ENCODE measurements at places on chromosomes 11 and 22.

DNA sequence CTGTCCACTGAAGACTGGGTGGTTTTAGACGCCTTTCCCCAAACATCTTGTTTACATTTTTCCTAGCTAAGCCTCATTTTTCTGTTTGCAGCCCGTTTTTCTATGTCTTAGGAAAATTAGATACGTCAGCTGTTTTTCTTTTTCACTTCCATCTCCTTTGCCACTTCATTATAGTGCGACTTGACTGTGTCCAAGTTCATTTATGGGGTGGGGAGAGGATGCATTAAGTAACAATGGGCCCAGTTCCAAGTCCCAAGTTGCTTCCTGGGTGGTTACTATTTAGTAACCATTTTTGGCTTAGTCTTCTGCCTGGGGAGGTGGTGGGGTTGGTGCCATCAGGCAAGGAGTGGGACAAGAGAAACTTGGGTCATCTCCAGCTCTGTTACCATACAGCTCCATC, 83.0 kb downstream of the TRAF6 start:
- DNase-seq, result no peak

DNA sequence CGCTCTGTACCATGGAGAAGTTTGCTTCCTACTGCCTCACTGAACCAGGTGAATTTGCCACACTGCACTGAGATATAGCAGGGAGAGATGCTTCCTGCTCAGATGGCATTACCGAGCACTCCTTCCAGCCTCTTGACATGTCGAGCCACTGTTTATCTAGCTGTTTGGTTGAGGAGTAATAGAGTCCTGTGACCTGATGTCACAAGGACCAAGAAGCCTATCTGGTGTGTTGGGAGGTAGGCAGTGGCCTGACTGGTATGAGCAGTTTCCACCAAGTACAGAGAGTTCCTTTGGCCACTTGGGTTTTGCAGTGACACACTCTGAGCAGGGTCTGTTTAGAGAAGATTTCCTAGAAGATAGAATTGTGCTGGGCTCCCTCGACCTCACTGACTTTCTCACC, 5.2 kb downstream of the ACAD8 start:
- no peak for DNase-seq

- DNase-seq, result no peak
Measured at GRCh38 chr11:85875505-85875904, 20.3 kb downstream of the CCDC83 start.

GRCh38 chr22:27644566-27644965, 157.0 kb downstream of the MN1 start:
- no peak for DNase-seq

GRCh38 chr11:126282361-126282735, 545 bp upstream of the TIRAP start:
- peak; percentile 48 for DNase-seq

DNA sequence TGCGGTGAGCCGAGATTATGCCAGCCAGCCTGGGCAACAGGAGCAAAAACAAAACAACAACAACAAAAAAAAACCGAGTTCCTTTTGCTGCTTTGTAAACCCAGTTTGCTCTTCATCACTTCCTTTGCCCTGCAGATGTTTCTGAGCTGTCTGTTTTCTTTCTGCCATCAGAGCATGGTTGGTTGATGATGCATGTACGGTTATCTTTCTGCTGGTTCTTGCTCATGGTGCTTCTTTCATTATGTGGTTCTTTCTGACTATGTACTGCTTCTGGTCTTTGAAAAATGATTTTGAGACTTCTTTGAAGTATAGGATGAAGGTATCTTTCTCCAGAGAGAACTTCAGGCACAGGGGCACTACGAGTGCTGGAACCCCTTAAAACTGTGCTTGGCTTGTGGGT, 13.2 kb downstream of the TANGO2 start:
- no peak for DNase-seq

DNA sequence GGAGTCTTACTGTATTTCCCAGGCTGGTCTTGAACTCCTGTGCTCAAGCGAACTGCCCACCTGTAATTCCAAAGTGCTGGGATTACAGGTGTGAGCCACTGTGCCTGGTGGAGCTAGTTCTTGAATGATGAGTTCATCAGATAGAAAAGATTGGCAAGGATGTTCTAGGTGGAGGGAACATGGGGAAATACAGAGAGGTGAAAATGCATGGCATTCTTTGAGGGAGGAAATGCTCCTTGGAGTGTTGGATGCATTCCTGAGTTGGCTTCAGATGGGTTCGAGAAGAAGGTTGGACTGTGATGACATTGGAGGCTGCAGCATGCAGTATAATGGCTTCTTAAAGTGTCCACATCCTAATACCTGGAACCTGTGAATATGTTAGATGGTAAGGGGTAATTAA, 4.4 kb downstream of the DDX10 start:
- no peak for DNase-seq

DNA sequence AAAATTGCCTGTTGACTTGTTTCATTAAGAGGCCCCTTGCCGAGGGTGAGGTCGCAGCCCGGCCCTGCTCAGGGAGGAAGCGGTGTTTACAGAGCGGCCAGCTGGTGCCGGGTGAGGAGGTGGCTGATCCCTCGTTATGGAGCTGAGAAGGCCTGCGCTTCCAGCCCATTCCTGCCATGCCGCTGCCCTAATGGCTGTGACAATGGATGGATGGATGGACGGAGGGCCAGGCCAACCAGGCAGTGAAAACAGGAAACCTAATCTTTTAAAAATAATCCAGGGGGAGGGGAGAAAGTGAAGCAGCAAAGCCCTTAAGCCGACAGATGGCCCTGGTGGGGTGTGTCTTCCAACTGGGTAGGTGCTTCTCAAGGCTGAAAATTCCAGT, 38.5 kb downstream of the BCR start:
- no peak for DNase-seq

DNA sequence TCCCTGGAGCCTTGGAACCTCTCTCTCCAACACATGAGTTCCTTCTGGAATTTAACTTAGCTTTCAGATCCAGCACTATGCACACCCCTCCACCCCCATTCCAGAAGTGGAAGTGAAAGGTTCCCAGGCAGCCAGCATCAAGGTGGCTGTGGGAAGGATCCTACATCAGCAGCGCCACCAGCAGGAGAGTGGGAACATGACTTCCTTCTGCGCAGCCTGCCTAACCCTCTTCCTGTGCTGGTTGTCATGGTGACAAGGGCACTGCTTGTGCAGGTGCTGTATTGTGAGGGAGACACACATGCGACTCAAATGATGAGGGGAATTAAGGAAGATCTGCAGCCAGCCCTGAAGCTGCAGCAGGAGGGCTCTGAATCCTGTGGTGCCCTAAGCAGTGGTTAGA, 904.5 kb upstream of the API5 start:
- no peak for DNase-seq

DNA sequence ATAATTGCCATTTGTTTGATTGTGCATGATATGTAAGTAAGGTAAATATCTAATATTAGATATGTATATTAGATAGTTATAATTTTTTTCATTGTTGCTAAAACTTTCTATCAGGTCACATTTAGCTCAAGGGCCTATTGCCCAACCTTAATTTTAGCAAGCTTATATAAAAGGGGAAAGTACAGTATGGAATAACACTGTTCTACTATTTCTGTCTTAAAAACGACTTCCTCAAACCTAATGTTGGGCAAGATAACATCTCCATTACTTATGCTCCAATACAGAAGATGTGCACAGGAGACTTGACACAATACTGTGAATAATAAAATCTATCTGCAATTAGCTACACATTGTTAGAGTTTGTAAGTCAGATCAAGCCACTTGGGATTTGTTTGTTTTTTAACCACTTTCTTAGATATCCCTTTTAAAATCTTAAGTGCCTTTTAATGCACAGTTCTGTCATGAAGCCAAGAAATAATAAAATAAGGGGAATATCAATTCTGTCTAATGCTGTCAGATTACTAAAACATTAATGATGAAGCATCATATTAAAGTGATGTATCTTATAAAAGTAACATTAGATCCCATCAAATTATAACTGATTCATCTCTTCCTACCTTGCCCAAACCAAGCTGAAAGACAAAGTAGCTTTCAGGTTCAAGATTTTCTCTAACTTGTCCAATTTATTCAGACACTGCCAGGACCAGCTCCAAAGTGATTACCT, 98.1 kb downstream of the SIK3 start:
- no peak for DNase-seq

- no peak for DNase-seq
Measured at GRCh38 chr11:1648653-1649420, 19.3 kb downstream of the KRTAP5-5 start.

GRCh38 chr22:24926849-24927579, 19.5 kb downstream of the LHFPL7 start:
- no peak for DNase-seq

DNA sequence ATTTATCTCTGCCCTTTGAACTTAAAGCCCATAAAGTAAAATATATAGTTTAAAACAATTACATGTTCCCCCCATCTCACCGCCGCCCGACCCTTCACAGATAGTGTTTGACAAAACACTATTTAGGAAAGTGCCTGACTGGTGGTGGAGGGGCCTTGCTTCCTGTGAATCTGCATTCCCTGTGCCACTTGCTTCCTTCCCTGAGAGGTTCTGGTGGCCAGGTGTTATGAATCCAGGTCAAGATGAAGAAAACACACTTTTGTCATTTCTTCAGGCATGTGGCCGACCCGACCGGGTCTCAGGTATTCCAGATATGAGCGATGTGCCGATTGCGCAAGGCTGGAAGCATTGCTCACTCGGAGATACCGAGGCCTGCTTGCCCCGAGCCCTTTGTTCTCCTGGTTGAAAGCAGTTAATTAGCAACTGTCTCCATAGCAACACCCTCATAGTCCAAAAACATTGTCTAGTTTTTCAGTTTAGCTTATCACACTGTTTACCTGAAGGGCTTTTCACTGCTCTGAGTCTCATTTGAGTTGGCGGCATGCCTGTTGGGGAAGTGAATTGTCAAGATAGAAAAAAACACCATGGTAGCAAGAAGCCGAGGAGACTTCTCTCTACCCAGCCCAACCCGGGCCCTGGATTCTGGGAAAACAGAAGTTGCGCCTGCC, 128.3 kb downstream of the TEAD1 start:
- DNase-seq, result no peak

GRCh38 chr11:11931461-11932055, 76.9 kb downstream of the DKK3 start:
- peak; percentile 27 for DNase-seq

DNA sequence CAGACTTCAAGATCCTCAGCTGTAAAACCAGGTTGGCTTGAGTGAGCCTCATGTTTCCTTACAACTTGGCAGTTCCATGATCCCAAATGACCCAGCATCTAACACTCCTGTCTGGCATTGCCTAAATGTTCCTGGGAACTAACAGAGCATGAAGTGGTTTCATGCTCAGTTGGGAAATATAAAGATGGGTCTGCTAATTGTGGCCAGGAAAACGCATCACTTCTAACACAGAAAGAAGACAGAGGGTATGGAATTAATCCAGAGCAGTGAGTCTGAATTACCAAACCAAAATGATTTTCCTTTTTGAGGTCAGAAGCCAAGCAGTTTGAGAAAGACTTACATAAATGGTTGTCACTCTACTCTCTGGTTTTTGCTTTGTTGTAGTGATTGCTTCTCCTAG, 60.5 kb upstream of the MMP13 start:
- no peak for DNase-seq

- DNase-seq, result no peak
Measured at GRCh38 chr11:127791844-127792243, 791.3 kb upstream of the KIRREL3 start.

DNA sequence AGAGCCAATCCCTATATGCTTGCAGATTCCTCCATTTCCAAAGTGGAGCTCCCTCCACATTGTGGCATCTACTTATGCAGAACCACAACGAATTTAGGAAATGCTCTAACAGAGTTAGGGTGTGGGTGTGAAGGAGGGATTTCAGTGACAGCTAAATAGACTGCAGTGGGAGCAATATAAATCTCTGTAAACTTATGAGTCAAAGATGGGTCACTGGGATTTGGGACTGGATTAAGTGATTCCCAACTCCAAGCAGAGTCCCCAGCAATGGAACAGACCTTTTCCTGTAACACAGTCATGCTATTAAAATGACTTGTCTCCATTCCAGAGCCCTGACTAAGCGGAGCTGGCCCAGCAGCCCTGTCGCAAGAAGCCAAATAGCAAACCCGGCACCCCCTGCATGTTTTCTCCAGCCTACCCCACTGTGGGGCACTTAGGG, 36.6 kb downstream of the RPL27A start:
- no peak for DNase-seq

GRCh38 chr22:37266581-37267134, 15.7 kb upstream of the CYTH4 start:
- no peak for DNase-seq

GRCh38 chr11:4418403-4418802, 24.9 kb upstream of the TRIM21 start:
- no peak for DNase-seq

DNA sequence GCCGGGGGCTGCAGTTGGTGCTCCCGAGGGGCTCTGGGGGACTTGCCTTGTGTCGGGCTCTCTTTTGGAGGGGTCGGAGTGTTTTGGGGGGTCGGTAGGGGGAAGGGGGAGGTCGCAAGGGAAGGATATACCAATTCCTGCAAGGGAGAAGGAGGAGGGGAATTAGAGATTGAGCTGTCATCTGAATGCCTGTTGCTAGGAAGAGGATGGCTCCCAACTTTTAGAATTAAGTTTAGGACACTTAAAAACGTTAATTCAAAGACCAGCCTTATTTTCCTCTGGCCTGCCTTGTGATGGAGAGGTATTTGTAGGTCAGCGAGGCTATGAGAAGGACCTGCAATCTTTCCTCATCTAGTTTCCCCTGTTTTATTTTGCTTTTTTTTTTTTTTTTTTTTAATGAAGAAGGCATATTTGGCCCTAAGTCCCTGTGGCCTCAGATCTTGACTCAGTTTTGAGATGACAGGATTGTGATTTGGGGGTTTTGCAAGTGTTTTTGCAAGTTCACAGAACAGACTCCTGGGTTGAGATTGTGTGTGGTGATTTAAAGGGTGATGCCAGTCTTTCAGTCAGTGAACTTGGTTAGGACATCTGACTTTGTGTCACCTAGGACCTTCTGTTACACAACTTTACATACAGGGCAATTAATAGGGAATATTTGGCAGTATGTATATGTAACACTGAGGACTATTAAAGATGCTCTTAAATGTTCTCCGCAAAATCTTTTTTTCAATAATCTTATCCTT, 672 bp downstream of the TMEM135 start:
- no peak for DNase-seq

- DNase-seq, result no peak
Measured at GRCh38 chr11:124798991-124799347, 1.2 kb downstream of the MSANTD2 start.

DNA sequence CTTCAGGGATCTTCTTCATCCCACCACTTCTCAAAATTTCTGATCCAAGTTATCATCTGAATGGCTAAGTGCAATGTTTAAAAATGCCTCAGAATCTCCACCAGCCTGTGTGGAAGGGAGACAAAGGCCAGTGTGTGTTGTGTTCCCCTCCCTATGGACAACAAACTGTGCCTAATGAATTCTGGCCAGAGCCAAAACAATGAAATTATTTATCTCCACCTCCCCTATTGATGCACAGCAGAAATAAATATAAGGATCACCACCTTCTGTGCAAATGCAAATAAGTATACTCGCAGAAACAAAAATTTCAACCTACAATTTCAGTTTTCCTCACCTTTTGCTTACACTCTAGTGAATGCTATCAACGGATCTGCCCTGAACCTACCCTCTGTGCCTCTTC, 75.8 kb downstream of the GAB2 start:
- no peak for DNase-seq
